ENCODE measurements at places on chromosomes 7 and 10.
A peak's percentile ranks its signal among the peaks of the same experiment; 100 is the strongest.

DNA sequence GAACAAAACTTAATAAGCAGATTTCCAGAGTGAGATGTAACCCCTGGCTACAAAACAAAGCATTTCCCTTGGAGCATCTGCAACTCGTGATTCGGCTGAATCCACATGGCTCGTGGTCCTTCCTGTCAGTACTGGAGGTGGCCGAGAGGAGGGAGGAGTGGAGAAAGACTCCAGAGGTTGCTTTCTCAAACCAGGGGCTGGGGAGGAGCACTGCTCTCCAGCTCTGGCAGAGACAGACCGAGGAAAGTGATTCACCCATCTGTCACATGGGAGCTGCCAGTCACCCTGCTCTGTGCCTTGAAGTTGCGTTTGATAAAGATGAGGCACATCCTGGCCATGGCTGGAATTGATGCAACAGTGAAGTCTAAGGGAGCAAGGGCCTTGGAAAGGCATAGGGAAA, 72.7 kb downstream of the COL13A1 start:
- no peak for DNase-seq

- peak; percentile 52 for DNase-seq
Measured at GRCh38 chr10:132665946-132666704, 119.8 kb downstream of the NKX6-2 start.

DNA sequence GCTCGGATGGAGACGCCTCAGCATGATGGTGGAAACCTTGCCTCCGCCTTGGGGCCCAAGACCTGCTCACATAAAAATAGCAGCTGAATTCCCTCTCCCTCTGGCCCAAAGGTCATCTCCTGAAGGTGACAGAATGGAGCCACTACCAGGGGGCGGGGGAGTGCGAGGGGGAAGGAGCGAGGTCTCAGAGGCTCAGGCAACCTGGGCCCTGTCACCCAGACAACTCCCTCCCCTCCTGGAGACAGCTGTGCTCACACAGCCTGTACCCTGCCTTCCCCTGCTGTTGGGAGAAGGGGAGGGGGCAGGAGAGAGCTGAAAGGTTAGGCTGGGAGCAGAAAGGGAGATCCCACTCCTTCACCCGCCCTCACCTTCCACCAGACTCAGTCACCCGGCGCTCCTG, 173.0 kb upstream of the RHEB start:
- no peak for DNase-seq

GRCh38 chr7:90833443-90833842, 237.3 kb downstream of the CDK14 start:
- DNase-seq: no peak

DNA sequence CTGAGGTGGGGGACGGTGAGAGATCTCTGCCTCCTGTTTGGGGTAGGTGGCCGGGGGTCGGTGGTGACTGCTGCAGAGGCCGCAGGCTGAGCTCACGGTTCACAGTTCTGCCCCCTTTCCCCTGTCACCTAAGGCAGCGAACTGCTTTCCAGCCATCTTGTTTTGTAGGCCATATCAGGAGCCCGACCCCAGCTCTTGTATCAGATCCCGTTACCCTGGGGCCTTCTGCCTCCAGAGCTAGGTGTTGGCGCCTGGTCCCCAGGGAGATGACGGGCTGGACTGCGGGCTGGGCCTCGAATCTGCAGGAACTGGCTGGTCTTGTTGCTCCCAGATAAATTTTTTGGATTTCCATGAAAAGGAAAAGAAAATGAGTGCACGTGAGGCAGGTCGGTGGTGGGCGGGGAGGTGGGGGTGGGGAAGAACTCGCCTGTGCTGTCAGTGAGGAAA, 183.0 kb downstream of the DNAJB6 start:
- no peak for DNase-seq

DNA sequence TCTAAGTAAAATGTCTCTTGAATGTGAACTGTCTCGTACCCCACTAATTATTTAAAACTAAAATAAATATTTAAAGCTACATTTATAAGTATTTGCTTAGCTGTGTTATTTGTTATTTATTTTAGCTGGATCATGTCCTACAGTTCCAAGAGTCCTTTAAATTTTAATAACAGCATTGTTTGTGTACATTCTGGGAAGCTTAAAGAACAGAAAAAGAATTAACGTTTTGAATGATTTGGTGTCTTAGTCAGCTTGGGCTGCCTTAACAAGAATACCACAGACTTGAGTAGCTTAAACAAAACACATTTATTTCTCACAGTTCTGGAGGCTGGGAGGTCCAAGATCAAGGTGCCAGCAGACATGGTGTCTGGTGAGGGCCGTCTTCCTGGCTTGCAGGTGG, 107.4 kb downstream of the ITIH5 start:
- no peak for DNase-seq

- DNase-seq: no peak
Measured at GRCh38 chr10:111116762-111117445, 40.1 kb downstream of the ADRA2A start.

DNA sequence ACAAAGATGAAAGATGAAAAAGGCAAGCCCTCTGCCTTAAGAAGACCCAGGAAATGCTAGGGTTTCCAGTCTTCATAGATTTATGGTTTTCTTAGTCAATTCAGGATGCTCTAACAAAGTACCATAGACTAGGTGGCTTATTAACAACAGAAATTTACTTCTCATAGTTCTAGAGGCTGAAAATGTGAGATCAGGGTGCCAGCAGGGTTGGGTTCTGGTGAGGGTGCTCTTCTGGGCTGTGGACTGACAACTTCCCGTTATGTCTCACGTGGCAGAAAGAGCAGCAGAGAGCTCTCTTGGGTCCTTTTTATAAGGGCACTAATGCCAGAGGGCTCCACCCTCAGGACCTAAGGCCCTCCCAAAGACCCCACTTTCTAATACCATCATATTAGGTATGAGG, 23.7 kb downstream of the ELMO1 start:
- no peak for DNase-seq

Measured in HS-27A (cell line).